Body of pancreas (tissue), 4 donors: ENCODE measurements at places on chromosomes 5 and 9. TPM values are rescaled to one million over a fixed set of nuclear protein-coding genes. Genes with fewer than 3 reads are reported as not detected.

- DNase-seq: no peak
These were observed 11.8 kb downstream of the NEK6 start for GRCh38 chr9:124269556-124269955.

DNA sequence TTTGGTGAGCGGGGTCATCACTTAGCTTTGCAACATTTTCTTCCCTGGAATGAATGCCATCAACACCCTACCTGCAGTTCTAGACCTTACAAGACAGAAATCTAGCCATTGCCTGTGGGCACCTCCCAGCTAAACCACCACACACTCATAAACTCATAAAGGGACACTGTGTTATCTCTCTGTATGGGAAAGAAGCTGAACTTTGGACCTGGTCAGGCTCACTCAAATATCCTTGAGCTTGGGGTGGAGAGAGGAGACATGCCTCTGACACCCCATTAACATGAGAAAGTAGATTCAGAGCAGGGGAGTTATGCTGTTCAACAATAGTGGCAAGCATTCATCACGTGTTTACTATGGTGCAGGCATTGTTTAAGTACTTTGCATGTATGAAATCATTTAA, 205.6 kb downstream of the ZNF462 start:
- DNase-seq: no peak

DNA sequence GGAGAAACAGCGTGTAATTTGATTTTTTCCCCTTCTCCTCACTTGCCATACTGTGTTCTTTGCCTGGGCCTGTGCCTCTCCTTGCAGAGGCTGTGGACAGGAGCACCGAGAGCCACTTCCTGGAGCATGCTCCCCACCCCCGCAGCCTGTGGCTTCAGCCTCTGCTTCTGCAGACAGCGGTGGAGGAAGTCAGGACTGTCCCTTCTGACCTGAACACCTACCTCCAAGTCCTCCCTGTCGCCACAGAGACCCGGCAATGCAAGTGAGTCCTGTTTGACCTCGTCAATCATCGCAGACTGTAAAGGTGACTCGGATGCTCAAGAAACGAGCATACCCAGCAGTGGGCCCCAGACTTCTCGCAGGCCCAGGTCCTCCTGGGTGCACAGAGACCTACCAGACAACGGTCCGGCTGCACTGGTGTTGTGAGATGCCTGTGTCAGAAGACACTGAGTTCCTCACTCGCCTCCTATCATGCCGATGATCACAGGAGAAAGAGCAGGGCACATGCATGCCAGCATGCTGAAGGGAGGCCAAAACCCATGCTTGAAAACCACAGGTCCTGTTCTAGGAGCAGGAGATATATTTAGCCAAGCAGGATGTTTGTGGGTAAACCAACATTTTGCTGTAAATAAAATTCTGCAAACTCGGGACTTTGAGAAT, 198.8 kb downstream of the AUH start:
- no peak for DNase-seq

DNA sequence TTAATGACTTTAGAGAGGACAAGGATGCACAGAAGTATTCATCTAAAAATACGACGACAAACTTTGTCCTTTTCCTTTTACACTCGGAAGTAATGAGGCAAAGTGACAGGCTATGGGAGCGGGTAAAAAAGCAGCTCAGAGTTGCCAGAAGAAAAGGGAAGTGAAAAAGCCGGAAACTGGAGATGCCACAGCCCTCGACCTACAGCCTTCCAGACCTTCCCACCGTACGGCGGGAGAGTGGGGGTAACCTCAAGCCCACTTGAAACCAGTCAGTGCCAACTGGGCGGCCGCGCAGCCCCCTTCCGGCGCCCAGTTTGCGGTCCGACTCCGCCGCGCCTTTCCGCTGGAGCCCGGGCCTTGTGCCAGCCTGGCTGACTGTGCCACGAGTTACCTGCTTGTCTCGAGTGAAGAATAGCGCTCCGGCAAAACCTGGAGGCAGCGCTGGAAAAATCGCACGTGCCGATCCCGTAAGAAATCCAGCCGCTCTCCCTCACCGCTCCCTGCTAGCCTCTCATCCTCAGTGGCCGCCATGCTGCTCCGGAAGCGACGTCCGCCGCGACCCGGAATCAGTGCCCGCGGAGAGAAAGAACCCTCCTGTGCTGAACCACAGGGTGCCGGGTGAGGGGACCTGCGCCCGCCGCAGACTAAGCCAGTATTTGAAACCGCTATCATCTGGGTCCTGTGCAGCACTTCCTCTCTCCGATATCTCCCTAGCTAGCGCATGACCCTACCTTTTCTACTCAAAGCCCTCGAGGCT, at the start of gene PGGT1B:
Gene PGGT1B, minus strand, starts transcription at position 557 of the 757 bp plus-strand sequence. Its CDS starts 26 bp downstream, at position 531.
- DNase-seq: peak; percentile 69

DNA sequence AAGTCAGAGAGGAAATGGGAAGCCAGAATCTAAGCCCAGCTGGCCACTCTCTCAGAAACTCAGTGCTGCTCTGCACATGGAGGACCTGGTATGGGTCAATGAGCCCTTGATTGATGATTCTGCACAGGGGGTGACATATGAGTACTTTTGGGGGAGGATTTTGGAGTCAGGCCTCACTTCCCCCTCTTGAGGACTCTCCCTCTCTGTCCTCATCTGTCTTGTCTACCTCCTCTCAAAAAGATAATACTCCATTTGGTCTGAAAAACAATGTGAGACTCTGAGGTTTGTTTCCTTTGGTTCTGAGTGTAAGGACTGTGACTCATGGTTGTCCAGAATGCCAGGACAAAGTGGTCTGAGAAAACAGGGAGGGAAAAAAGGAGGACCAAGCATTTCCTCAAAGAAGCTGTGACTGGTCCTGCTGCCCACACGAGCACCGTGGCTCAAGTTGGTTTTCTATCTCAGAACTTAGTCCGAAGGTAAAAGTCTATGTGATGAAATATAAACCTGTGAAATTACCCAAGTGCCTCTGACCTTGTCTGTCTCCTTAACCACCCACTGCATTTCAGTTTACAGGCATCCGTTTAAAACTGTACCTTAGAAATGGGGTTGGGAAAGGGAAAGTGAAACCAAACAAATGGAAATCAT, 11.1 kb downstream of the TTC39B start:
- peak; percentile 42 for DNase-seq

DNA sequence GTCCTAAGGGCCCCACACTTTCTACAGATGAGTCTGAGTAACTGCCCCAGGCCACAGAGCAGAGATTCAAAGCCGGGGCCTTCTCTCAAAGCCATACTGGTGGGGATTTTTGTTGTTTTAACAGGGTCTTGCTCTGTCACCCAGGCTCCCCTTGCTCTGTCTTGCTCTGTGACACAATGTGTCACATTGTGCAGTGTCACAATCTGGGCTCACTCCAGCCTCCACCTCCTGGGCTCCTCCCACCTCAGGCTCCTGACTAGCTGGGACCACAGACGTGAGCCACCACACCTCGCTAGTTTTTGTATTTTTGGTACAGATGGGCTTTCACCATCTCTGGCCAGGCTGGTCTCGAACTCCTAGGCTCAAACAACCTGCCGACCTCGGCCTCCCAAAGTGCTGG, 8.6 kb downstream of the AGPAT2 start:
- no peak for DNase-seq

DNA sequence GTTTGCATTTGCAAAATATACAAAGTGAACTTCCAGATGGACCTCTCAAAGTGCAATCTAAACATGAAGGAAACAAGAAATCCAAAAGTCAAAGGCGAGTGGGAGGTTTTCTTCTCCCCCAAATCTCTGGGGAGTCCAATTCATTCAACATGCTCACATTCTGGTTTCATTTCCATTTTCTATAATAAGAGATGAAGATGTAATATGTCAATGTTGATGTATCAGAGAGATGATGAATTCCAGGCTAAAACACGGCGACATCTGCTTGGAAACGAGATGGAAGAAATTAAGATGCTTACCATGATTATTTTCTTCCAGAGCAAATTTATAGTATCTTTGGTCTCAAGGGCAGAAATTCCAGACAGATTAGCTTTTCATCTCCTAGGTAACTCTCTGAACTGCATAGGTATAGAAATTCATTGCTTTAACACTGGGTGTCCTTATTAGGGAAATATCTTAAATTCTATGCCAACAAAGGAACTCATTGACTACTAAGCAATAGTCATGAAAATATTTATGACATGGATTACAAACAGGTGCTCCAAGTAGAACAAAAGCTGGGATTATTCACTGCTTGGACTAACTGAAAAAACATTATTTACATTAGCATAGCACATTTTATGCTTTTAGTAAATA, 287.9 kb downstream of the SEC61B start:
- DNase-seq: no peak

OR2V2 gene
- not detected for total RNA-seq

DNA sequence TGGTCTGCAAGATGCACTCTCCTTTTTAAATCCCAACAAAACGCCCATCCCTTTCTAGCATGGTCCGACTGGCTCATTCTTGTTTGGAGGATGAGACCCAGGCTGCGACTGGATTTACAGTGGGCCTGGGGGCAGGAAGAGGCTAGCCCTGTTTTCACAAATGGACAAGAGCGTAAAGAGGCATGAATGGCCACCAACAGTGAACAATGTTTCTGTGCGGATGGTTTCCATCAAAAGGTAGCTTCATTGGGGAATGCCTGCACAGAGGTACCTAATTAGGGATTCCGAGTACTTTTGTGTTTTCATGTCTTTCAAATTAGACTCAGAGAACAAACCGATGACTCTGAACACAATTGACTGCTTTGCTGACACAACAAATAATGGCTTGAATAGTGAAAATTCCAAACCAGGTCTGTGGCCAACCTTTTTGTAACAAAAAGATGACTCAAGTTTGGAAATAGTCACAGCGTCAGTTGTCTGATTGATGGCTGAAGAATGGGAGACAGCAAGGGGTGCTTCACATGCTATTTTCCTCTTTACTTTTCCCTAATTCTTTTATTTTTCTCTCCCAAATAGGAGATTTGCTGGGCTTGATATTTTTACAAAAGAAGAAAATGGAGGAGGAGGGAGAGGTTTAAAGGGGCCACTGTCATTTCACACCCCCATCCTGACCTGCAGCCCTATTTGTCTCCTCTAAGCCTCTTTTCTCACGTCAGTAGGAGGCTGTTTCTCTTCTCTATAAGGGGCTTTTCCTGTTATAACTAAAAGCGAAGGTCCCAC, 208.1 kb upstream of the S1PR3 start:
- no peak for DNase-seq

GRCh38 chr9:113973226-113973625, 97.1 kb downstream of the ZNF618 start:
- DNase-seq: no peak

TICAM2 gene
- total RNA-seq: 0.52 TPM

DNA sequence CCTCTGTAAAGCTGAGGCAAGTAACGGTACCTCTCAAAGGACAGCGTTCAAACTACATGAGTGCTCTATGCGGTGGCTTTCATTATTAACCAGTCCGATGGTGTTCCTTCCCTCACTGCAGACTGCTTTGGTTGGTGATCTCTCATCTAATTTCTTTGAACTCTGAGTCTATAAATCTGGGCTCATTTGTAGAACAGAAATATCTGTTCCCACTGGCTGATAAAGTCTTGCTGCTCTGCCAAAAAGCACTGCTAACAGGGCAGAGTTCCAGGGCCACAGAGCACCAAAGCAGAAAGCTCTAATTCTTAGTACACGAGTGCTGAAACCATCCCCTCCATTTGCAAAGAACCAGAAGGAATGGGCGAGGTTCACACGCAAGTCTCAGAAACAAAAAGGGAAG, 81.9 kb downstream of the MED27 start:
- peak; percentile 45 for DNase-seq

CENPK gene
- 1.3 TPM for total RNA-seq

GRCh38 chr9:81146684-81147337, 542.5 kb downstream of the TLE1 start:
- no peak for DNase-seq

GRCh38 chr5:10331341-10331796, 22.1 kb upstream of the MARCHF6 start:
- DNase-seq: peak; percentile 81

- no peak for DNase-seq
These were observed 300.7 kb upstream of the FTMT start for GRCh38 chr5:121550989-121551388.

DNA sequence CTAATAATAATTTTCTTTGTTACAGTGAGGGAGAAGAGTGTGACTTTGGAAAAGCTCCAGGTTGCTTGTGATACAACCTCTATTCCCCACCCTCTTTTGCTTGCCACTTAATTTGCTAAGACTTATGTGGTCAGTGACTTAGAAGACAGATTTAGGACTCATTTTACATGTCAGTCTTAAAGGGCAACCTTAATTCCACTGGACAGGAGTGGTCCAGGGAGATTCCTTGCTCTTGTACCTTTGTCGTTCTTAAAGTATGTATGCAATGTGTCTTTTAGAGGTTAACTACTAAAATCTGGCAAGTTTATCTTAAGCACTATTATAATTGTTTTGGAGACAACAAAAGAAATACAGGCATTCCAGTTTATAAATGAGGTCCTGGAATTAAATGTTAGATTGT, 20.0 kb downstream of the SLC30A5 start:
- no peak for DNase-seq

DNA sequence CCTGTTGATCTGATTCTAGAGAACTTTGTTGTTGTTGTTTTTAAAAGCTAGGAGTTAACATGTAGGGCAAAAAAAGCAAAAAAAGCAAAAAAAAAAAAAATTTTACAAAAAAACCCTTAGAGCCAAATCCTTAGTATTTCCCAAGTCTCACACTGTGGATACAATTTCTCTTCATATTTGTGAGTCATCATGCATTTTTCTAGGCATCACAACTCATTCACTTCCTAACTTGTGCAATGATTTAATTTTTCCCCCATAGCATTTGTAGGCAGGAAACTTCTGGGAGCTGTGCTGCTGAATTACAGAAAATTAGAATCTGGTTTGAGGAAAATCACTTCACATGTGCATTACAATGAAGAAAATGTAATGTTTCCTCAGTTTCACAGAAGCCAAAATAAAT, 91.9 kb downstream of the MARCHF3 start:
- DNase-seq: no peak

DNA sequence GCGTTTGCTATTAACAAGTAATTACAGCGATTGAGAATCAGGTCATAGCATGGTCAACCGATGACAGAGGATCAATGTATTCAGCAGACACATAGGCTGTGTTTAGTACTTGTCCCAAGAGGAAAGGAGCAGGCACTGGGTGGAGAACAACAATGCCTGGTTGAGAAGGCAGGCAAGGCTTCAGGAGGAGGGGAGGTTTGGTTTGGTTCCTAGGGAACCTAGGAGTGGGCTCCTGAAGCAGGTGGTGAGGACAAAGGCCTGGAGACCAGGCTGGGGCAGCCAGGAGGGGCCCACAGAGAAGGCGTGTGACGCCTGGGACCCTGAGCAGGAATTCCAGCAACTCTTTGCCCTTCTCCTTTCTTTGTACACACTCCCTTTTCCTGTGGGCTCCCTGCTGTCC, 195.6 kb downstream of the SPOCK1 start:
- DNase-seq: no peak

DNA sequence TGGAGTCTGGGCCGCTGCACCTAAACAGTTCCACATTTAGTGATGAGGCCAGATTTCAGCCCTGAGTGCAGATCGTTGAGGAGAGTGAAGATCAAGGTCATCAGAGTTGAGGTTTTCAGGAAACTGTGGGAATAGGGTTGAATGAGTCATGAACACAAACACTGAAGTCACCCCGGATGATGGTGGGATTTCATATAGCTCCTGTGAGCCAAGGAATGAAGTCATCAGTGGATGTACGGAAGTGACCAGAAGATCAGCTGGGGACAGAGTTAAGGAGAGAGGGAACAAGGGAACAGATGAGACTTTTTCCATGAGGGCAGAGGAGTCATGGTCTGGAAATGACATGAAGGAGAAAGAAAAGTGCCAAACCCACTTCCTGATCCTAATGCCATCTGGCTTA, 36.5 kb downstream of the PALM2AKAP2 start:
- DNase-seq: no peak

- DNase-seq: no peak
These were observed 153.1 kb downstream of the PCSK1 start for GRCh38 chr5:96279801-96280542.
